Activated CD4-positive, CD25-positive, alpha-beta regulatory T cell treated with anti-CD3 and anti-CD28 coated beads, Interleukin-2, amount 50 U/mL, for 16 hours (primary cell): ENCODE measurements at places on chromosomes 5 and 9.

DNA sequence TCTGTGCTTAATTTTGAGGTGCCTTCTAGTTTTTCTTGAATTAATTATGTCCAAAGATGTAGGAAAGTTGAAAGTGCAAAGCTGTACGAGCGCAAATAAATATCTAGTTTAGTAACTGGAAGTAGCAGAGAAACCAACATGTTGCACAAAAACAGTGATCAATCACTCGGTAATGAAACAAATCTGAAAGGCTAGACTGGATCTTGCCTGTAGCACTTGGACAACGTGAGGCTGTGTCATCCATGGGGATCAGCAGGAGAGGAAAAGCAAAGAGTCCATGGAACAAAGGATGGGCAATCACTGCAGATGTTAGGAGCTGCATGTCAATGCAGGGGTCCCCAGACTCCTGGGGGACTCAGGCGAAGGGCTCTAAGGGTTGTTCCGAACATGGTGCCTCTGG lies 424.2 kb downstream of the IRX1 start:
- no peak for DNase-seq

DNA sequence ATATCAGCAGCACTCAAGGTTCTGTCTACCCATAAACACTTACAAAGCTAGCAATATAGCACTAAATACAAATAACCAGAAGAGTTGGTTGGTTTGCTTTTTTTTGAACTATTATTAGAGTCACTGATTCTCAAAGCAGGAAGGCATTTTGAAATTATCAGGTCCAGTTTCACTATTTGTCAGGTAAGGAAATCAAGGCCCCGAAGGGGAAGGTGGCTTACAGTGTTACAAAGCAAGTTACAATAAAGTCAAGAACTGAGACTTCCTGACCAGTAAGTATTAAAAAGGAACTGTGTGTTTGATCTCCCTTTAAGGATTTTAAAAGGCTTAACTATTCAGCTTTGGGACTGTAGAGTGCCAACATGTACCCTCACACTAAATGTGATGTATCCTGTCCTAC lies 10.8 kb downstream of the C5orf15 start:
- DNase-seq: no peak

DNA sequence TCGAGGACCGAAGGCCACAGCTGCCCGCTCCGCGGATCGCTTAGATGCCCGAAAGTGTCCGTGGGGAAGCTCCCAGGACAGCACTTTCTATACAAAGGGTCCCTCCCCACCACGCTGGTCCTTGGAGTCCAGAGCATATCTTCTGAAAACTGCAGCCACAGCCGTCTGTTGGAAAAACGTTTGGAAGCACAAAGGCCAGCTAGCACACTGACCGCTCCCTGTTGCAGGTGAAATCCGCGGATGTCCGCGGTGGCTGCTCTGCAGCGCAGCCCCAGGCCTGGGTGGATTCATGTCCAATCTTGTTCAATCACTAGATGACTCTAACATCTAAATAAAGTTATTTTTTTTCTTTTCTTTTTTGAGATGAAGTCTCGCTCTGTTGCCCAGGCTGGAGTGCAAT lies 32.8 kb upstream of the FANCC start:
- DNase-seq: no peak

DNA sequence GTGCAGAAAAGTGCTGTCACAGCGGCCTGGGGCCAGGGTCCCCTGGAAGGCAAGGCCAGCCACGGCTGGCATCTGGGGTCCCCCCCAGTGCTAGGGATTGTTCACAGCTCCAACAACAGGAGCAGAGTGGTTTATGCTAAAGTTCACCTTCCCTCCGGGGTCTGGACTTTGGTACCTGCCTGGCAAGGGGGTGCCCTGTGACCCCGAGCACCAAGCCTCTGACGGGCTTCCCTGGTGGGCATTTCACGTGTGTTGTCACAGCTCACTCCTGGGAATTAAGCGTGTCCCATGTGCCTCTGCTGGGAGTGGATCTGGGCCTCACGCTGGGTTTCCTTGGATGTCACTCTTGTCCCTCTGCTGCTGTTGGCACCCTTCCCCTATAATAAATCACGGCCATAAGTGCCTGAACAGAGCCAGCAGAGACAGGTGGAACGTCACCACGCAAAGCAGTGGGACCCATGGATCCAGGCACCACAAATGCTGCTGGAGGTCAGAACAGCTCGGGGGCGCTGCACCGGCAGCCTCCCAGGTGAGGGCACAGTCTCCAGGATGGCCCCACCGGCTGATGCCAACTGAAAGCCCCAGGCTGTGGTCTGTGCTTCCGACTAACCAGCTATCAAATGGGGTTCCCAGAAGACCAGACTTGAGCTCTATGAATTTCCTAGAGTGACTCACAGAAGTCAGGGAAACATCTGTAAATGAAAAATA lies 17.8 kb upstream of the ZDHHC11 start:
- no peak for DNase-seq
